ENCODE measurements at places on chromosomes 13 and 19. TPM values are rescaled to one million over a fixed set of nuclear protein-coding genes. Genes with fewer than 3 reads are reported as not detected.

Gene KCNC3
- total RNA-seq, result 0.51 TPM

Gene NKPD1
- 0.37 TPM for total RNA-seq

Gene C19orf85
- total RNA-seq, result not detected

Gene WBP4
- total RNA-seq, result 9.5 TPM

Gene TEKTIP1
- total RNA-seq, result not detected

Gene ZSCAN5C
- total RNA-seq, result not detected

Gene CCDC70
- not detected for total RNA-seq

DNA sequence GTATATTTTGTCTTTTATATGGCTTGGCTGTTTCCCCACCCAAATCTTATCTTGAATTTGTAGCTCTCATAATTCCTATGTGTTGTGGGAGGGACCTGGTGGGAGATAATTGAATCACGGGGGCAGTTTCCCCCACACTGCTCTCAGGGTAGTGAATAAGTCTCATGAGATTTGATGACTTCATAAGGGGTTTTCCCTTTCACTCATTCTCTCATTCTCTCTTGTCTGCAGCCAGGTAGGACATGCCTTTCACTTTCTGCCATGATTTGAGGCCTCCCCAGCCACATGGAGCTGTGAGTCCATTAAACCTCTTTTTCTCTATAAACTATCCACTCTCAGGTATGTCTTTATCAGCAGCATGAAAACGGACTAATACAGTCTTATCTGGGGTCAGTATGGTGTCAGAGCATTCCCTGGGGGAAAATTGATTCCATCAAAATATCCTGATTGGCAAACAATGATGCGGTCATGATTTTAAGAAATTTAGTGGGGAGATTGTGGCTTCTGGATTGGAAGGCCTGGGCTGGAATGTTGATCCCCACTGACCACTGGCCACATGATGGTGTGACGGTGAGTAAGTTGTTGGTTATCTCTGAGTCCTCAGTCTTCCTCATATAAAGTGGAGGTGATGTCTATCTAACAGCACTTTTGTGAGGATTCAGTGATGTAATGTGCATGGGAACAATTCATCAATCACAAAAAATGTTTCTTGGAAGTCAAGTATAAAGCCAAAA, 27.5 kb upstream of the ANKRD10 start:
- no peak for DNase-seq

DNA sequence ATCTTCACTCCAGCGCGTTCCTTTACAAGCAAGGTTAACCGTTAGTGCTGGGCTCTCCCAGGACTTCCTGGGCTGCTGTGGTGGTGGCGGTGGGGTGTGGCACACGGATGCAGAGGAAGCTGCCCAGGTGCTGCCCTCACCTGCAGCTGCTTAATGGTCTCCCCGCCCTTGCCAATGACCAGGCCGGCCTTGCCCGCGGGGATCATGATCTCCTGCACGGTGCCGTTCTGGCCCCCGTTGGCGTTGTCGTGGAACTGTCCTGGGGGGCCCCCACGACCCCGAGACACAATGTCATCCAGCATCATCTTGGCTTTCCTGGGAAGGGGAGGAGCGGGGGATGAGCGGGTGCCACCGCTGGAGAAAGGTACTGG, 6.1 kb downstream of the KHSRP start:
- no peak for DNase-seq

DNA sequence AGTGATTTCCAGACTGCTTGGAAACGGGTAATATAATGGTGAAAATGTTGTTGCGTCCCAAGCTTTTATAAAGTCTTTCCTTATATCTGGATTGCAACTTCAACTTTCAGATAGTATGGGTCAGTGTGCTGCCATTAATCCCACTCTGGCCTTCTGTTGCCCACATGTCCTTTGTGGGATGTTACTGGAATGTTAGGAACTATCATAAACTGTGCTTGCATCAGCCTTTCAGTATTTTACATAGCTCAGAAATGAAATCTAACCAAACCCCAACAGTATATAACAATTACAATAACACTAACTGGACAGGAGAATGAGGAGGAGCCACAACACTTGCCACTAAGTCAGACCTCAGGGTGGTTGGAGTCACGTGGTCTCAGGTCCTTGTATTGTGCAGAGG, 78.9 kb downstream of the LNX2 start:
- no peak for DNase-seq

- DNase-seq, result peak; percentile 93
Measured at GRCh38 chr13:20714563-20715329, 11.2 kb downstream of the IL17D start.

- no peak for DNase-seq
Measured at GRCh38 chr13:110503979-110504499, 57.5 kb downstream of the RAB20 start.

GRCh38 chr13:98939660-98940191, 38.1 kb downstream of the DOCK9 start:
- DNase-seq, result no peak

GRCh38 chr13:36815062-36815461, 4.0 kb upstream of the RFXAP start:
- peak; percentile 11 for DNase-seq

DNA sequence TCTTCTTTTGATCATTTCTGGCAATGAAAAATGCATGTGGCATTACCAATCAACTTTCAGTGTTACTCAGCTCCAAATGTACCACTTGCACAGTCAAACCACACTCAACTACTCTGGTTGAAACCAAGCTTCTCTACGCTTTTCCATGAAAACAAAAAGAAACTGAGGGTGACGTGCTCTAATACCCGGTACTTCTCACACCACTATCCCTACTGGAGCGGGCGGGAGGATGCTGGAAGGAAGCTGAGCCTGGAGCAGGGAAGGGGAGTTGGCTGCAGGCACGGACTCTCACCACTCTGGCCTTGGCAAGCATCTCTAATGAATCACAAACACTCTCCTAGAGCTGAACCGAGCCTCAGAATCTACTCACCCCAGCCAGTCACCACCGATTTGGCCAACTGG, 48.2 kb downstream of the STK24 start:
- DNase-seq, result no peak

DNA sequence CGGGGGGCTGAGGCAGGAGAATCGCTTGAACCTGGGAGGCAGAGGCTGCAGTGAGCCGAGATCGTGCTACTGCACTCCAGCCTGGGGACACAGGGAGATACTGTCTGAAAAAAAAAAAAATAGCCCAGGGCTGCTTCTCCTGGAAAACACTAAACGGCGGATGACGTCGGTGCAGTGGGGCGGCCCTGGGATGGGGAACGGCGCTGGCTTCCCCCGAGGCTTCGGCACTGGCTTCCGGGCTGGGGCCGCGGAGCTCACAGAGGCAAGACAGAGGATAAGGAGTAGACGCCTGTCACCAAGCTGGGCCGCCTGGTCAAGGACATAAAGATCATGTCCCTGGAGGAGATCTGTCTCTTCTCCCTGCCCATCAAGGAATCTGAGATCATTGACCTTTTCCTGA, 5.0 kb downstream of the PRSS57 start:
- no peak for DNase-seq

DNA sequence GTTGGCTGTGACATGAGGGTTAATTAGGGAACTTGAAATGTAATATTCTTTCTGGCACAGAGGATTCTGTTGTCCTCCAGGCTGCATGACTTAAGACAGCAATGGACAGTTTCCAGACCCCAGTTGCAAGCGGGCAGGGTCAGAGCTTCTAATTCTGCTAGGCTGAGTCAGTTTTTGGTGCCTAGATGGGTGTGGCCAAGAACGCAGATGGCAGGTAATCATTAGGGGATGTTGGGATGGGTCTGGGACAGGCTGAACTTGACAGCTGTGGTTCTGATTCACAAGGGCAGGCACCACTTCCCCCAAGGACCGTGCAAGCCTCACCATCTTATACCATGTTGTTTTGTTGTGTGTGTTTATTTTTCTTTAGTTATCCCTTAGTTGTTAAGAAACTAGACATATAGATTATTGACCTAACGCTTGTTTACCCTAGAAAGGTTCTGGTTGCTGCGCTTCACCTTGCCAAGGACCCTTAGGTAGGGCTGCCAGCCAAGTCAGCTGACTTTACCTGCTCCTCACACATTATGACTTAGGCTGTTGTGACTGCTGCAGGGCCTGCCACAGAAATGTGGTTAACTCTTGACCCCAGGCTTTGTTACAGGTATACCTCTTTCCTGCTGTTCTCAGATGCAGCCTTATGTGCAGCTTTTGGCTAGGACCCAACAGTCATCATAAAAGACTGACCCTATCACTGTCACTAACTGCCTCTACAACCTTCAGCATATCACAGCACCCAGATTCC, 117.7 kb upstream of the KLF12 start:
- no peak for DNase-seq

GRCh38 chr19:1001538-1002166, 1.4 kb downstream of the GRIN3B start:
- DNase-seq, result peak; percentile 63

DNA sequence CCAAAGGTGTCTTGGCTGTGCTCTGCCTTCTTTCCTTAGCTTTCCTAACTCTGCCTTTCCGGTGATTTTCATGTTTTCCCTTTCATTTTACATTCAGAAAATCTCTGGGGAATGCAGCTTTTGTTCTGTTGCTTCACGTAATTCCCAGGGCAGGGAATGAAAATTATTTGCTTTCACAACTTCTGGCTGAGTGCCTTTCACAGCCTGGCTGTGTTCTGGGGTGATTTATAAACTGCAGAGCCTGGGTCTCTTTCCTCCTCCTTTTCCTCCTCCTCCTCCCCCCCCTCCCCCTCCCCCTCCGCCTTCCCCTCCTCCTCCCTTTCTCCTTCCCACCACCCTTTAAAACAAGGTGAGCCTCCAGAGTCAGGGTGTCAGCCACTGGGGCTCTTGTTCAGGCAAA, 84.3 kb downstream of the RNASEH2B start:
- peak; percentile 5 for DNase-seq

DNA sequence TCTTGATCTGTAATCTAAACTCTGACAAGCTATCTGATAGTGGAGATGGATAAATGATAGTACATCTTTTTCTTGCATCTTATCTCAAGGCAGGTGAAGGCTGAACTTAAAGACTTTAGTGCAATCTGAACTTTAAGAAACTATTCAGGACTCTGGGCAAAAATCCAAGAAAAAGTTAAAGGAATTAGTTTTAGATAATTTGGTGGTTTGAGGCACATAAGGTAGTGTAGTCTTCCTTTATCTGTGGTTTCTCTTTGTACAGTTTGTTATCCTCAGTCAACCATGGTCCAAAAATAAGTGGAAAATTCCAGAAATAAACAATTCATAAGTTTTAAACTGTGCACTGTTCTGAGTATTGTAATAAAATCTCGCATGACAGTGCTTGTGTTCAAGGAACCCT, 172.9 kb downstream of the UGGT2 start:
- no peak for DNase-seq

DNA sequence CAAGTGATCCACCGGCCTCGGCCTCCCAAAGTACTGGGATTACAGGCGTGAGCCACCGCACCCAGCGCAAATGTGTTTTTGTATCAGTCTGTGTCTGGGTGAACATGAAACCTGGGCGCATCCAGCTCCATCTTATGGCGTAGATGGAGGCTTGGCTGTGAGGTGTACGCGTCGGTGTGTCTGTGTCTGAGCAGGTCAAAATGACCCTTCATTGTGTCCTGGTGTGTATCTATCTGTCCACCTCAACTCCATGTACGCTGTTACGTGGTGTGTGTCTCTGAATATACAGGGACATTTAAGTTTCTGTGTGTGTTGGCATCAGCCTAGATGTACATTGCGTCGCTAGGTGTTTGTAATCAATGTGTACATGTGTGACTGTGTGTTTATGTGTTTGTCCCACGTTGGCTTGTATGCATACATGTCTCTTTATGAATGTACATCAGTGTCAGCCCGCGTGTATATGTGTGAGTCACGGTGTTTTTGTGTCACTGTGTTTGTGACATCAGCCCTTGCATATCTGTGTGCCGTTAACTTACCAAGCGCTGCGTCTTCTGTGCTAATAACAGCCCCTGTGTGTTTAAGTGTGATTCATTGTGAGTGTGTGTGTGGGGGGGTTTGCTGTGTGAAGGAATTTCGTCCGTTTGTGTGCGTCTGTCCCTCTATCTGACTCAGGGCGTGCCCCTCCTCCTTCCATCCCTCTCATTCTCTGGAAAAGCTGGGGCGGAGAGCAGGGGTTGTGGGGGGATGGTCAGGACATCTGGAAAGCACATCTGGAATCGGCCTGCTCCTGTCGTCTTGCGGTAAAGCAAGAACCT, 6.4 kb downstream of the AXL start:
- peak; percentile 90 for DNase-seq

DNA sequence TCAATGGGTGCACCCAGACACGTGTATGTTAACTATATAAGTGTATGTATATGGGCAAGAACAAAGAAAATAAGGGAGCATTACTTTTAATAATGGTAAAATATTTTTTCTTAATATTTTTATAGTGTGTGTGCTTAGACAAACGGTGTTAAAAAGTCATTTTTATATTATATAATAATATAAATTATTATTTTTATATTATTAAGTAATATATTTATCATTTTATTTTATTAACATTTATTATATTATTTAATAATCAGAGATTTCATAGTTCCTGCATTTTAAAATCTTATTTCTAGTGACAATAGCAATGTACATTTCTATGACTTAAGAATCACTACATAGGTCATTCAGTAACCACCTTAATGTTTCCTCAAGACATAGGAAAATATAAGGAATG, 184.4 kb downstream of the SLITRK5 start:
- DNase-seq, result no peak

DNA sequence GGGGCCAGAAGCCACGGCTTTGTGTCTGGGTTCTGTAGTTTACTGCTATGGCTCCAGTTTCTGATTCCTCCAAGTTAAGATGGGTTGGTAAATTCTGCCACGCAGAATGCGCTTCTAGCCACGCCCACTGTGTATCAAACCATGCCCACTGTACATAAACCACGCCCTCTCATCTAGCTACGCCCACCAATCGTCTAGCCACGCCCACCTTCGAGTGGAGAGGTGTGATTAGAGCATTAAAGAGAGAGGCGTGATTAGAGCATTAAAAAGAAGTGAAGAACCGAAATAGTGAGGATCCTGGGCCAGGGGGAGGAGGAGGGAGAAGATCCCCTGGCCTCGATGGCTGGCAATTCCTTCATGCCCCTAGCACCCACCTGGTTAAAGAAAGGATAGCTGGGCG, 43.7 kb upstream of the ADGRE5 start:
- DNase-seq, result peak; percentile 55

- DNase-seq, result no peak
Measured at GRCh38 chr13:94313321-94313910, 166.1 kb downstream of the DCT start.

DNA sequence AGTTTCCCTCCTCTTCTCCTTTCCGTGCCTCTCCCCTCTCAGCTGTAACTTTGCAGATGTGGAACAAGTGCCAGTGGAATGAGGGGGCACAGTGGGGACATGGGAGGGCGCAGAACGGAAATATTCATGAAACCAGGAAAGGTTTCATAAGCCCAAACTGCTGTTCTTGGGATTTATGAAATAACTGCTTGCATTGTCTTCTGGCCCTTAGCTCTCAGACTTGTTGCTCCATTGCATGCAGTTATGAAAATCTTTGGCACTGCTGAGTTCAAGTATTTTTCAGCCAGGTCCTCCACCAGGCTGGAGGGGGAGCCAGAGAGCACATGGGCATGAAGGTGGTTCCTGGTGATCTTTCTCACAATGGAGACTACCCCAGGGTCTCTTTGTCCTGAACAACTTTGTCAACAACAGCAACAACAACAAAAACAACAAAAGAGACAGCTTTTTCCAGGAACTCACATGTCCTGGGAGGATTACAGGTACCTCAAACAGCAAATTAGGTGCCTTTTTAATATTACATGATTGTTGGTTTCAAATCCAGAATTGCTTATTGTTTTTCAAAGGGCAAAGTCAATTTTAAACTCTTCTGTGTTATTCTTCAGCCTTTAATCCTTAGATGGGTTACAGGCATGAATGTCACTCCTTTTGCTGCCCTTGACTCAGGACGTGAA, 1.5 kb downstream of the RGCC start:
- peak; percentile 81 for DNase-seq

- DNase-seq, result no peak
Measured at GRCh38 chr13:35190241-35190640, 248.2 kb downstream of the NBEA start.

- no peak for DNase-seq
Measured at GRCh38 chr19:54281007-54281728, at the start of gene LILRB2. Gene LILRB2, minus strand, starts transcription at chr19:54281110. Its CDS starts 614 bp downstream, at chr19:54280496.

Measured in dermis blood vessel endothelial cell (primary cell).